ENCODE measurements at places on chromosomes 16 and 17.

- no peak for DNase-seq
Observed at GRCh38 chr17:4582101-4582501, 2.2 kb upstream of the SMTNL2 start.

DNA sequence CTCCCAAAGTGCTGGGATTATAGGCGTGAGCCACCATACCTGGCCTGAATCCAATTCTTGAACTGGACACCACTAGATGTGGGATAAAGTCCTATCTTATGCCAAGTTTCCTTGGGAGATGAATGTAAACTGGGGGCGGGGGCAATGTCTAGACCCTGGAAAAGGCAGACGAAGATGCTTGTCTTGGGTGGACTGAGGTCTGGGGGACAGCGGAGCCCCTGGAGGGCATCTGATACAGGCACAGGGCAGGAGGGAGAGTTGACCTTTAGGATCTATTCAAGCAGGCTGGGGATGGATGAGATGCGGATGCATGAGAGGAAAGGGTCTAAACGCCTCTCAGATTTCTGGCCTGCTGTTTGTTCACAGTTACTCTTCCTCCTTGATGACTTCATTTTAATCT lies 11.7 kb downstream of the C1QTNF1 start:
- no peak for DNase-seq

GRCh38 chr17:44312396-44313104 lies 4.1 kb downstream of the RUNDC3A start:
- DNase-seq: no peak

- DNase-seq: no peak
Observed at GRCh38 chr16:48385253-48386150, at the start of gene SIAH1. SIAH1 (minus strand) TSS chr16:48385413; CDS start chr16:48362428, 22,985 bp downstream.

DNA sequence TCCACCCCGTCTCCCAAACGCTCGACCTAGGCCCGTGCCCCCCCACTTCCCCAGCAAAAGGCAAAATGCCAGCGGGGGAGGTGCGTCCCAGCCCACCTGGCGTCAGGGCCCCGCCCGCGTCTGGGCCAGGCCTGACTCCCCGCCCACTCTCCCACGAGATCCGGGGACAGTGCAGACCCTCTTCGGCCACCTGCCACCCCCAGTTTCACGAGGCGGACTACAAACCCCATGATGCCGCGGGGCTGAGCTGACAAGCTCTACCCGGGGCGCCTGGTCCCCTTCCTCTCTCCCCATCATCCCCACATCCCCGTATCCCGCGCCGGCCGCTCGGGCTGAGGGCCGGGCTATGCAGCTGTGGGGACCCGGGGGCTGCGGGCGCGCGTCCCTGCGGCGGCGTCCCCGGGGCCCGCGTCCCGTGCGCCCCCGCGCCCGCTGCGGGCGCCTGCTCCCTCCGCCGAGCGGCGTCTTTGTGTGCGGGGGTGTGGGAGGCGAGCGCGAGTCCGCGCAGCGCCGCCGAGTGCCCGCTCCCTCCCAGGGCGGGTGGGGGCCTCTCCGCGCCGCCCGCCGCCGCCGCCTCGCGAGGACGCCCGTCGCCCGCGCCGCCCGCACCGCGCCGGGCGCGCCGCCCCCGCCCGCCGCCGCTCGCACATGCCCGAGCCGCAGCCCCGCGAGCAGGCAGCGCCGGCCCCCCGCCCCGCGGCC lies at the start of gene ANKRD13B:
Gene ANKRD13B (plus strand): TSS at position 283 of the 702 bp plus-strand sequence. CDS start 490 bp downstream, outside the sequence.
- no peak for DNase-seq

DNA sequence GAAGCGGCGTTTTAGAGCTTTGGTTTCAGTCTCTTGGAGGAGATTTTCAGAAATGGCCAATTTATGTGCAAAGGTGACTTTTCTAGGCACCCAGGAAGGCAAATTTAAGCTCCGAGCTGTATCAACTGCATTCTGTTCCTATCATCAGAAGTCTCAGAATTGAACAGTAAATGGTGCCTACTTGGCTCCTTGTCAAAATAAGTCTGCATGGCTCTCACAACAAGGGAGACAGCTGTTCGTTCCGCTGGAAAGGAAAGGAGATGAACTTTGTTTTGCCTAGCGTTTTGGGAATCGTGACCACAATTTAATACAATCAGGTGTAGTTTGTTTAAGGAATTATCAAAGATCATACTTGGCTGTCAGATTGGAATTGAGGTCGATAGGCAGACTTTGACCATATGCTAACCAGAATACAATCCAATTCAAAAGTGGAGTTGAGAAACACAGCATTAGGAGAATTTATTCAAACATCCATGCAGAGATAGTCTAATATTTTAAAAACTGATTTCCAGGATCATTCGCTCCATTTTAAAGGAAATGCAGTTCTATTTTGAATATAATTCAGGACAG lies 139.4 kb downstream of the CPPED1 start:
- no peak for DNase-seq

DNA sequence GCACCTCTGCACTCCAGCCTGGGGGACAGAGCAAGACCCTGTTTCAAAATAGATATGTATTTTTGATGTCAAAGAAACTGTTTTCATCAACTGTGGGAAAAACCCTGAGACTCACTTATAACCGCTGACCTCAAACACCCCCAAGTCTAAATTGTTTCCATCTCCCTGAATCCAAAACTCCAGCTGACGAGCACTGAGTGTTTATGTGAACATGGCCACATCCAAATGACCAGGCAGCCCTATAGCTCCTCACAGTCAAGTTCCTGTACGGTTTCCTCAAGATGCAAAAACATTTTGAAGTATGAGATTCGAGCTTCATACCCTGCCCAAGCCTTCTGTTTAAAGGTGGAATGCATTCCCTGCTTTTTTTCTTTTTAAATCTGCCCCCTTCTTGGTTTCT lies 45.3 kb upstream of the ZCCHC14 start:
- DNase-seq: no peak

DNA sequence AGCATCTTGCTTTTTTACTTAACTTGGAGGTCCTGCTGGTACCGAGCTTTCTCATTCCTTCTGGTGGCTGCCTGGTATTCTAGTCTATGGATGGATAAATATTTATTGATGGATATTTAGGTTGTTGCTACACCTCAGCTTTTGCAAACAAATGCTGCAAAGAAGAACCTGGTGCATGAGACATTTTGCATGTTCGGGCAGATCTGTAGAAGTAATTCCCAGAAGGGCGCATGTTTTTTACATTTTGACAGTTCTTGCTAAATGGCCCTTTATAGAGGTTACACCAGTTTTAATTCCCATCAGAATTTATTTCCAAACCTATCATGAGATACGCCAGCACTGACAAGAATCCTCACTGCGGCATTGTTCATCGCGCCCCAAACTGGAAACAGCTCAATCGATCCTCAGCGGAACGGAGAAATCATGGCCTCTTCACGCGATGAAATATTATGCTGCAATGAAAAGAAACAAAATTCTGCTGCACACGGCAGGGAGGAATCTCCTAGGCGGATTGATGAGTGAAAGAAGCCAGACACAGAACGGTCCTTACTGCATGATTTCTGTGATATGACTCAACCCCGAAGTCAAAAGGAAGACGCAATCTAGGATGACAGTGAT lies 68.0 kb upstream of the CREBBP start:
- DNase-seq: no peak
